Caco-2 (cell line): ENCODE measurements at places on chromosomes 12 and 14. TPM values are rescaled to one million over a fixed set of nuclear protein-coding genes. Genes with fewer than 3 reads are reported as not detected.

Gene TMPO
- total RNA-seq: 203 and 212 TPM in 2 replicates

Gene NR1H4
- total RNA-seq: not detected in 2 replicates

DNA sequence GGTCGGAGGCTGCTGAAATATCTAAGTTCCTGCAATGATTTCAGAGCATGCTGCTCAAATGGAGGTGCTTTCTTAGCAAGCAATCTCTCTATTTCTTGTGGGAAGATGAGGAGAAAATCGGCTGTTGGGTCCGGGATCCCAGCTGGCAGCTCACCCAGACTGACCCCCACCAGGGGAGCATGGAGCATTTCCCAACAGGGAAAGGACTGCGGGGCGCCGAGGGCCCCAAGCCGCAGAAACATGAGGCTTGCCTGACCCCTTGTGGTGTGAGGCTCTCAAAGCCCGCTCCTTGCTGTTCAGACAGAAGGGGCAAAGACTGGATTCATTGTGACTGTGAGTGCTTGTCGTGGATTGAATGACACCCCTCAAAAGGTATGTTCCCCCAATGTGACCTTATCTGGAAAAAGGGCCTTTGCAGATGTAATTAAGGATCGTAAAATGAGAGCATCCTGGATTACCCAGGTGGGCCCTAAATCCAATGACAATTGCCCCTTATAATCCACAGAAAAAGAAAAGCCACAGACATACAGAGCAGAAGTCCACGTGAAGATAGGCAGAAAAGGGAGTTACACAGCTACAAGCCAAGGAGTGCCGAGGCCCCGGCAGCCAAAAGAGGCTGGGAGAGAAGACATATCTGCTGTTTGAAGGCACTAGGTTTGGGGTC lies 116.3 kb upstream of the VASH1 start:
- H3K4me3 ChIP-seq: no peak overlapping the region
- H3K27ac ChIP-seq: no peak overlapping the region
- peak; percentile 69 for DNase-seq
- H3K4me1 ChIP-seq: no peaks in the 10 kb centered on the region
- H3K36me3 ChIP-seq: no peaks in the 10 kb centered on the region

DNA sequence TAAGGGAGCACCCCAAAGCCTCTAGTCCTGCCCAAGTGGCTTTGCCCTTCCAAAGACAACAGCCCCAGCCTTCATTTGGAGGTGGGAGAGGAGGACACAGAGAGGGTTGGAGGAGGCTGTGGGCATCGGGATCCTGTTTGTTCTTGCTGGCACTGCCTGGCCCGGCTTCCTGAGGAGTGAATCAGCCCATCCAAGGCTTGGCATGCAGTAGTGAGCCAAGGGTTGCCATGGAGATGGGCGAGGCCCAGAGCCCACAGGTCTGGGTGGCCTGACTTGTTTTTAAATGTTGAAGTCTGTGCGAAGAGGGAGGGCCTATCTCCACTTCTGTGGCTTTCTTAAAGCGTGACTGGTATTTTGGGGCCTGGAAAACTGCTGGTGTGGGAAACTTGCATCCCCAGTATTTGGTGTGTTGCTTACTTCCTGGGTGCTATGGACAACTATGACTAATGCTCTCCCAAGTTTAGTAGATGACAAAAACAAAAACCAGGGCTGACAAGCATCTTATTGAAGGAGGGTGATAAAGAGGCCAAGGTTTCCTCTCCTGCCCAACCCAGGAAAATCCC lies 15.8 kb downstream of the CD9 start:
- H3K36me3 ChIP-seq: no peaks in the 10 kb centered on the region; the same call in 1 of the 2 replicates
- no peaks in the 10 kb centered on the region for H3K27me3 ChIP-seq
- no peak overlapping the region for H3K4me3 ChIP-seq
- H3K27ac ChIP-seq: peak overlapping the region; percentile 54
- no peak for DNase-seq
- peaks cover 32% of the 10 kb centered on the region for H3K4me1 ChIP-seq

Gene TGM1
- 5.9 and 6.1 TPM in 2 replicates for total RNA-seq

DNA sequence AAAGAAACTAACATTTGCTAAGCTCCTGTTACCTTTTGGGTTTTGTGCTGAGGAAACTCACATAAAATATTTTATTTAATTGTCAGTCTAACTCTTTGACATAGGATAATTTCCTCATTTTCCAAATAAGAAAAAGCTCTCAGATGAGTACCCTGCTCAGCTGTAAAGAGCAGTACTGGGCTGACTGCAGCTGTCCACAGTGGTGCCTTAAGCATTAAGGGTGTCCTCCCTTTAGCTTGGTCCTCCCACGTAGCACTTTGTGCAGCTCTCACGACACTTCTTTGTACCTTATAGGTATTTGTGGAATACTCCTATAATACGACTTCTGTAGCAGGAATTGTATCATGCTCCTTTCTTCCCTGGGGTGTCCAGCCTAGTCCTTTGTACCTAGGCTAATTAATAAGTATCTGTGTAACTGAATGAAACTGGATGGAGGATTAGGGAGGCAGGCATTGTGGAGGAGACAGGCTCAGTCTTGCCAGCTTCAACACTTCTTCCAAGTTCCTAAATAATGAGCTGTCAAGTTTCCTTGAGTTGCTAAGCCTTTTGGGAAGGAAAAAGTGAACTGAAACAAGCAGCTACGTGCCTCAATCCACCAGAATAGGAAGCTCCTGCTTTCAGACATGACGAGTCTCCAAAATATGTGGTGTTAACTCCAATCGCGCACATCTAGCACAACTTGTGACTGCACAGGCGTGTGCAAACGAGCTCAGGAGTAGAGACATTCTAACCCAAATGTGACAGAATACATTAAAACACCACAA lies 123.0 kb downstream of the SLC38A4 start:
- H3K36me3 ChIP-seq: no peaks in the 10 kb centered on the region
- H3K4me1 ChIP-seq: peaks cover 8% of the 10 kb centered on the region
- no peaks in the 10 kb centered on the region for H3K27me3 ChIP-seq
- no peak overlapping the region for H3K27ac ChIP-seq

Gene REP15
- 1.8 and 2.3 TPM in 2 replicates for total RNA-seq

DNA sequence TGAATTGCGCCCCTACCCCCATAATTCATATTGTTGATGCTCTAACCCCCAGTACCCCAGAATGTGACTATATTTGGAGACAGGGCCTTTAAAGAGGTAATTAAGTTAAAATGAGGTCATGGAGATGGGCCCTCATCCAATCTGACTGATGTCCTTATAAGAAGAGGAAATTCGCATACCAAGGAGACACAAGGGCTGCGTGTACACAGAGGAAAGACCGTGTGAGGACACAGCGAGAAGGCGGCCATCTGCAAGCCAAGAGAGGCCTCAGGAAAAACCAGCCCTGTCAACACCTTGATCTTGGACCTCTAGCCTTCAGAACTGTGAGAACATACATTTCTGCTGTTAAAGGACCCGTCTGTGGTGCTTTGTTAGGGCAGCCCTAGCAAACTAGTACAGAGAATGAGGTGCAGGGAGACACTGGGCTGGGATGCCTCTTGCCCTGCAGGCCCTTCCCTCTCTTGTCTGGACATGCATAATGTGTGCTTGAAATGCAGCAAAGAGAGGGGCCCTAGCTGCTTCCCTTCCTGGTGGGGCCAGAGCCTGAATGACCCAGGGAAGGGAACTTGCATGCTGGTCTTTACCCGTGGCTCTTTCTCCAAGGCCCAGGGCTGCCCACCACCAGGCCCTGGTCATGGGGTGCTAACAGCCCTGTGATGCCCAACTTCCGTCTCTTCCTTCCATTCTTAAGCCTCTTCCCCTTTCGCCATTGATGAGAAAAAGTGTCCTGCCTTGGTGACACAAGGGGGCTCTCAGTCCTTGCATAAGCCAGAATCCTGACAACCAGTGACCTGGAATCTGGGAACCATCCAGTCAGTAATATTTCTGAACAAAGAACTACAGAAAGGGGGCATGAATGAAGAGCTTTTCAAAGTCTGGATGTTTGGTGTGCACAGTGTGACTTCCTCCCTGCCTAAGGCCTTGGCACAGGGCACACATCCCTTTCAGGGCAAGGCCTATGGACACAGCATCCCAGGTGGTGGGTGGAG lies 50.0 kb upstream of the GPATCH2L start:
- no peaks in the 10 kb centered on the region for H3K4me1 ChIP-seq
- no peak overlapping the region for H3K4me3 ChIP-seq
- no peaks in the 10 kb centered on the region for H3K27me3 ChIP-seq
- no peak for DNase-seq
- no peaks in the 10 kb centered on the region for H3K36me3 ChIP-seq

DNA sequence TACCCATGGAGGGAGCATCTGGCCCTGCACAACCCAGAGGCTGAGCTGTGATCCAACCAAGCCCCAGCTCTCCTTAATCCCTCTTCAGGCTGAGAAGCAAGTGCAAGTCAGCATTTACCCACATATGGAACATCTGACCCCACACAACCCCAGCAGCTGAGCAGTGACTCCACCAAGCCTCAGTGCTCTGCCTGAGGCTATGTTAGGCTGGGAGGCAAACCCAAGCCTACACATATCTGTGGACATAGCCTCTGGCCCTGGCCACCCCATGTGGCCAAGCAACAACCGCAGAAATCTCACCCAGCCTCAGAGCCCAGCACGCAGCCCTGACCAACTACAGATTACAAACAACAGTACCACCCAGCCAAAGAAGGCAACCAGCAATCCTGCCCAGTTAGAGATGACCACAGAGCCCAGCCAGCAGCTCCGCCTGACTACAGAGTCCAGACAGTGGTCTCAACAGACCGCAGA lies 142.8 kb downstream of the NUAK1 start:
- H3K36me3 ChIP-seq: no peaks in the 10 kb centered on the region
- no peak overlapping the region for H3K4me3 ChIP-seq
- no peaks in the 10 kb centered on the region for H3K27me3 ChIP-seq
- H3K27ac ChIP-seq: no peak overlapping the region
- no peak for DNase-seq

Gene SOCS2
- 95.4 and 96.6 TPM in 2 replicates for total RNA-seq

DNA sequence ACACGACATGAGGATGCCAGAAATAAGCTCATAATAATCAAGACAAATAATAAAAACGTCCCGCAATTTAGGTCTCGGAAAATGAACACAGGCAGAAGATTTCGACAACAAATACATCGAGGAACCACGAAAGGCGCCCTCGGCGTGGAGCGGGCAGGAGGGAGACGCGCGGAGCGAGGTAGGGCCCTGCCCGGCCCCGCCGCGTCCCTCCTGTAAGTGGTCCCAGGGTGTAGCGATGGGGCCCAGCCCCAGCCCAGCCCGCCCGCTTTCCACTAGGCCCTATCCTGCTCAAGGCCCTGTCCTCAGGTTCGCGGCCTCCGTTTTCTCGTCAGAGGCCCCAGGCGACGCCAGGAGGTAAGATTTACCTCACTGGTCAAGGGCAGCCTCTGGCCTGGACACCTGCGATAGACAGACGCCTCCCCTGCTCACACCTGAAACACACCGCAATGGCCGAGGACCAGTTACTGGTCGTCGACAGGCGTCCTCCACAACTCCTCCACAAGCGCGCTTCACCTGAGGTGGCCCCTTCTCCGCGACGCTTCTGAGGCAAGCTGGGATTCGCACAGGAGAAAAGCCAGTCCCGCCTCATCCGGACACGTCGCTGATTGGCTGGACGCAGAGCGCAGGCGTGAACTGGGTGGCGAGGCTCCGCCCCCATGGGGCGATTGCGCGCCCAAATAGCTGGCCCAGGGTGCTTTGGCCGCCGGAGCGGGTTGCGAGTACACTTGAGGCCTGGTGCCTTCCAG lies at the start of gene SYCP3:
TSS of gene SYCP3 (minus strand) at position 543 of the 746 bp plus-strand sequence. CDS start 1,527 bp downstream, outside the sequence.
- no peak for DNase-seq
- no peaks in the 10 kb centered on the region for H3K4me1 ChIP-seq
- H3K27ac ChIP-seq: no peak within 1 kb of the TSS

DNA sequence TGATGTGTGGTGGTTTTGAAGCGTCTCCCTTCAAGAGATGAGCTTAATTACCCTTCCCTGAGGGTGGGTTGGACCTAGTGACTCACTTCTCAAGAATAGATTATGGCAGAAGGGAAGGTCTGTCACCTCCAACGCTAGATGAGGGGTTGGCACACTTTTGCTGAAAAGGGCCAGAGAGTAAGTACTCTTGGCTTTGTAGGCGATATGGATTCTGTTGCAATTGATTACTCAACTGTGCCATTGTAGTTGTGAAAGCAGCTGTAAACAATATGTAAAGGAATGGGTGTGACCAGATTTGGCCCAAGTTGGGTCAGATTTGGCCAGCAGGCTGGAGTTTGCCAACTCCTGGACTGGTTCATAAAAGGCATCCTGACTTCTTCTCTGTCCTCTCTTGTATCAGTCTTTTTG lies 53.3 kb downstream of the SMIM41 start:
- H3K4me3 ChIP-seq: no peak overlapping the region
- H3K27me3 ChIP-seq: no peaks in the 10 kb centered on the region
- H3K27ac ChIP-seq: no peak overlapping the region
- H3K4me1 ChIP-seq: no peaks in the 10 kb centered on the region
- H3K36me3 ChIP-seq: no peaks in the 10 kb centered on the region

Gene PPFIBP1
- 109 and 134 TPM in 2 replicates for total RNA-seq

Gene CIROP
- not detected in 2 replicates for total RNA-seq

GRCh38 chr14:85566603-85567002 lies 36.7 kb downstream of the FLRT2 start:
- no peaks in the 10 kb centered on the region for H3K4me1 ChIP-seq
- no peak for DNase-seq
- no peaks in the 10 kb centered on the region for H3K27me3 ChIP-seq
- H3K4me3 ChIP-seq: no peak overlapping the region

- no peak overlapping the region for H3K27ac ChIP-seq
- no peaks in the 10 kb centered on the region for H3K27me3 ChIP-seq
- no peaks in the 10 kb centered on the region for H3K4me1 ChIP-seq
- no peak for DNase-seq
- no peaks in the 10 kb centered on the region for H3K36me3 ChIP-seq
These were observed 249.5 kb upstream of the CLEC14A start for GRCh38 chr14:38505221-38505972.

DNA sequence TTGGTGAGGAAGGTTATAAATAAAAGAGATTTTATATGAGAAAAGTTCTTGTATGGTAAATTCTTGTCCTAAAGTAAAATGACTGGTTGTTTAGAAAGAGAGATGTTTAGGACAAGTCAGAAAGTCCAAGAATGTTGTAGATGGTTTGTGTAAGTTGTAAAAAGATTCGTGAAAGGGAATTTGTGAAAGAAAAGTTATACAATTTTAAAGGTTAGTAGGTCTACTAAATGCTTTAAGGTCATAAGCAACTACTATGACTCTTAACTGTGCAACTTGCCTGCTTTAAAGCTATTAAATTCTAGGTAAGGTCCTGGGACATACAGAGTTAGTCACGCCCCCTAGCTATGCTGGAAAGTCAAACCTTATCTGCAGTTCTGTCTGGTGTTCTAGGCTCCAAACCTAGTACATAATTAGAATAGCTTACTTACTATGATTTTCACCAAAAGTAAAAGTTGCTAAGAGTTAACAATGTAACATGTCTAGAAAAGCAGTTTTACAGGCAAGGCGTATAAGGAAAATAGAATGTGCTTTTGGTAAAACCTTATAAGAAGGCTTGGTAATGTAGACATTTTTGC lies 11.2 kb upstream of the DHRS2 start:
- H3K27ac ChIP-seq: no peak overlapping the region
- H3K4me3 ChIP-seq: no peak overlapping the region
- H3K36me3 ChIP-seq: no peaks in the 10 kb centered on the region
- DNase-seq: no peak
- H3K4me1 ChIP-seq: no peaks in the 10 kb centered on the region

- H3K27ac ChIP-seq: peak overlapping the region; percentile 83
- peaks cover 95% of the 10 kb centered on the region for H3K4me1 ChIP-seq
- no peak overlapping the region for H3K4me3 ChIP-seq
- no peak for DNase-seq
- H3K36me3 ChIP-seq: no peaks in the 10 kb centered on the region
These were observed 88.5 kb downstream of the PPM1H start for GRCh38 chr12:62846491-62846890.

- peaks cover 1% of the 10 kb centered on the region for H3K36me3 ChIP-seq
- H3K27ac ChIP-seq: no peak overlapping the region
- no peak for DNase-seq
These were observed 19.2 kb downstream of the CEP290 start for GRCh38 chr12:88122666-88123065.

Gene CDK2
- total RNA-seq: 103 and 110 TPM in 2 replicates

Gene PRIMA1
- total RNA-seq: 1.0 and 1.1 TPM in 2 replicates
